NCI-H82 (cell line): ENCODE measurements at places on chromosomes 2 and 18.

GRCh38 chr2:100054426-100054825, 88.0 kb downstream of the AFF3 start:
- peak; percentile 52 for DNase-seq

DNA sequence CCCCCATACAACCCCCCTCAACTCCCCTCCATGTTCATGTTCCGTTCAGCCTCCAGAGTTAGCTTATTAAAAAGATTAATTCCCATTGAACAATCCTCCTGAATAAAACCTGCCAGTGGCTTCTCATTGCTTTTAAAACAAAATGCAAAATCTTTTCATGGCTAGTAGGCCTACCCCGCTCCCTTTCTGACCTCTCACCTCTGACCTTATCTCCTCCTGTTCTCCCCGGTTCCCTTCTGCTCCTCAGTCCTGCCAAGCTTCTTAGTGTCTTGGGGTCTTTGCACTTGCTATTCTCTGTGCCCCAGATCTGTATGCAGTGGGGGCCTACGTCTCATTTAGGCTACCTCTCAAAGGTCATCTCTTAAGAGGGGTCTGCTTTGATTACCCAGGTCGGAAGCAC, 64.3 kb downstream of the RHOB start:
- DNase-seq = no peak

- DNase-seq = peak; percentile 70
Measured at GRCh38 chr2:73070643-73071359, 711 bp downstream of the SFXN5 start.

GRCh38 chr18:22300665-22301636, 116.8 kb downstream of the CTAGE1 start:
- no peak for DNase-seq

DNA sequence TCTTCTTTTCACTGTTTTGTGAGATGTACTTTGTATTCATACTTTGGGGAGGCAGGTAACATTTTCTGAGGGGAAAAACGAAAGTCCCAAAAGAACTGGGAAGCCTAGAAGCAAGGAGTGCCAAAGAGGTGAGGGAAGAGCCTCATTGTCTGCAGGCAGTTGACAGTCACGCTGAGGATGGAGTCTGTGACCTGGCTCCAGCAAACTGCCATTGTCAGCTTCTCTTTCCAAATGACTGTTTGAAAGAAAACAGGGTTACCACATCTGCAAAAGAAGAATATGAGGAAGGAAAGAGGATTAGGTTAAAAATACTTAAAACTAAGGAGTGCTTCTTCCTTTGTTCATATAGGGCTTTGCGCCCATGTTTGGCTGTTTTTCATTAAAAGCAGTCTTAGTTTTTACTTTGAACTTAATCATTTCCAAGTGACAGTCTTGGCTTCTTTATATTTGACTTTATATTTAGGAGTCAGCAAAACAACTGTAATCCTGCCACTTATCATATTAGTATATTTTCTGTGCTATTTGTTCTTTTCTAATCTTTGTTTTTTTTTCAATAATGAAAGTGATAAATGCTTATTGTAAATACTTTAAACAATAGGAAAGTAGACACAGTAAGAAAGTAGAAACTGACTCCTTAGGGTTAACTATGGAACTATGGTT, 35.0 kb downstream of the CERS6 start:
- DNase-seq = no peak

- no peak for DNase-seq
Measured at GRCh38 chr2:186653511-186653910, 40.3 kb upstream of the FAM171B start.

DNA sequence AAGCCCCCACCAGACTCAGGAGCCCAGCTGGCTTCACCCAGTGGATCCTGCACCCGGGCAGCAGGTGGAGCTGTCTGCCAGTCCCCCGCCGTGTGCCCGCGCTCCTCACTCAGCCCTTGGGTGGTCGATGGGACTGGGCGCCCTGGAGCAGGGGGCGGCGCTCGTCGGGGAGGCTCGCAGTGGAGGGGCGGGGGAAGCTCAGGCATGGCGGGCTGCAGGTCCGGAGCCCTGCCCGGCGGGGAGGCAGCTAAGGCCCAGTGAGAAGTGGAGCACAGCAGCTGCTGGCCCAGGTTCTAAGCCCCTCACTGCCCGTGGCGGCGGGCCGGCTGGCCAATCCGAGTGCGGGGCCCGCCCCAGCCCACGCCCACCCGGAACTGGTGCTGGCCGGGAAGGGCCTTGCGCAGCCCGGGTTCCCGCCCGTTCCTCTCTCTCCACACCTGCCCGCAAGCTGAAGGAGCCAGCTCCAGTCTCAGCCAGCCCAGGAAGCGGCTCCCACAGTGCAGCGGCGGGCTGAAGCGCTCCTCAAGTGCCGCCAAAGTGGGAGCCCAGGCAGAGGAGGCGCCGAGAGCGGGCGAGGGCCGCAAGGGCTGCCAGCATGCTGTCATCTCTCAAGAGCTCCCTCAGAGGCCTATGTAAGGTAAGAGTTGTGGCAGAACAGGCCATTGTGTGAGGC, 1307.8 kb upstream of the TMEFF2 start:
- no peak for DNase-seq

DNA sequence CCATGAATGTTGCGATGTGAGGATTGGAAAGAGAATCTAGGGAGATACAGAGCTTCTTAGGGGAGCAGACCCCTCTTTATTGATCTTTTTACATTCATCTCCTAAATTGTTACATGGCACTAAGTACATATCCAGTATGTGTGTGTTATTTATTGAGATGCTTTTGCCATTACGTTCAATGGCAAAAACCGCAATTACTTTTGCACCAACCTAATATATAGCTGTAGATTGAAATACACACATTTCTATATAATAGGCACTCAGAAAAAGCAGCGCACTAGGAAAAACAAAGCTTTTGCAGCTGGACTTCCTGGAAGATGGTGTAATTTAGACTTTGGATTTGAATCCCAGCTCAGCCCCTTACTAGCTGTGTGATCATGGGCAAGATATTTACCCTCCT, 849.4 kb downstream of the SLC4A3 start:
- no peak for DNase-seq

DNA sequence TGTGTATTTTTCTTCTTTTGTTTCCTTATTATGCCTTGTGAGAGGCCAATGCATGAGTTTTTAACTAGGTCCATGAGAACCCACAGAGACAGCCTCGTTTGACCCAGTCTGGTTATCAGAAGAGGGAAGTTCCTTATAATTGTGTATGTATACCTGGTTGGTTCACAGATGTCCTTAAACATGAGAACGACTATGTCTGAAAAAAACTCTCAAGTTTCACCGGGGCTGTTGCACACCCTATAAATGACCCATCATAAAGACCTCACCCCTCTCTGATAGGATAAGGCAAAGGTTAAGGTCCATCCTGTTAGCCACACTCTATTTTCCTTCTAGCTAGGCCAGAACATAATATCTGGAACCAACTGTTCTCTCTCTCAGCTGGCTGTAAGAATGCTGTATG, 42.7 kb upstream of the MSH2 start:
- DNase-seq = no peak

GRCh38 chr2:55301277-55301676, 32.2 kb upstream of the MTIF2 start:
- DNase-seq = no peak

- peak; percentile 45 for DNase-seq
Measured at GRCh38 chr2:74206180-74206688, 7.8 kb downstream of the MTHFD2 start.

DNA sequence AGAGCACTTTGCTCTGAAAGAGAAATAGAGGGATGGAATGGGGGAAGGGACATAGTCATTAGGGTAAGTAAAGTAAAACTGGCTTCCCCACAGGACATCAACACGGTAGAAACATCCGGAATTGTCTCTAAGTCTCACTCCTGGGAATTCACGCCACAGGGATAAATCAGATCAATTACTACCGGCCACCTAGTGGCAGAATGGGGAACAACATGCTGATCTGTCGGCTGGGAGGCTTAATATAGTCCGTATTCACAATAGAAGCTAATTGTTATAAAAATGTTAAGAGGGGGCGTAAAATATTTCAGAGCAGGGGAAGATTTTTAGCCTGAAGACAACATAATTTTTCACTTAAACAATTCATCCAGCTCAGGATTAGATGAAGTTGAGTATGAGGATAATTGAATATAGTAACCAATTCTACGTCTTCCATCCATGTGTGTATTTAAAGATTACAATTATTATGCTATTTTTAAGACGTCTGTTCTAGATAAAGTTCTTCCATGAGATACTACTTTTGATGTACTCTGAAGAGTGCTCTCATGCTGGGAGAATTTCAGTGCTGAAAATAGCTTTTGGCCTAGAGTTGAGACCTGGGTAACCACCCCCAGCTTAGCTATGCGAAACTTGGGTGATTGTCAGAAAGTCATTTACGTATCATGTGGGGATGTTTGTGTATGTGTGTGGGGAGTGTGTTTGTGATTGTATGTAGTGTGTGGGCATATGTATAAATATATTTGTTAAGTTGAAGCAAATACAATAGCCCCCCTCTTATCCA, 65.7 kb downstream of the LRRTM1 start:
- peak; percentile 68 for DNase-seq

DNA sequence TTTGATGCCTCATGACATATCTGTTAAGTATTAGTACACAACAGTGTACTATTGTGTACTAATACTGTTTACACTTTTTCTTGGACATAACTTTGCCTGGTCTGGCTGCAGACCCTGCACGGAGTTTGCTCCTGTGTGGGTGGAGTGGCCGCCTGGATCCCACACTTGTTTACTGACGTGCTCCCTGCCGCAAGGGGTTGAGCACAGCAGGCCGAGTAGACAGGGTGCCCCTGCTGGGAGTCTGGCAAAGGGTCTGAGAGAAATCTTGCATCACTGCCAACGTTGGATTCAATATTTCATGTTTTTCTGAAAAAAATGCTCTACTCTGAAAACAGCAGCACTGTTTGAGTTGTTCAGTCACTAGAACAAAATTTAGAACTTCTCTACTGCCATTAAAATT, 59.0 kb downstream of the PDK1 start:
- DNase-seq = no peak

DNA sequence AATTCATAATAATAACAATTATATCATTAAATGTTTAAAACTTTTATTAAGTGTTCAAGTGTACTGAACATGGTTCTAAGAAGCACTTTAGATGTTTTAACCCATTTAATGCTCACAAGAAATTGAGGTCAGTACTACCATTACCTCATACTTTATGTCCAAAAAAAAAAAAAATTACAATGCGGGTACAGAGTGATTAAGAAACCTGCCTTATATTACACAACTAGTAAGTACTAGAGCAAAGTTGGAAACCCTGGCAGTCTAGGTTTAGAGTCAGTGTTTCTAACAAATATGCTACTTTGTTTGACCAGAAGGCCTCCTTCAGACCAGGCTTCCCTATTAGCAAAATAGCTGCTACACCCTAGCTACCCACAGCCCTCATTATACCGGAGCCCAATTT, 28.5 kb downstream of the PLEKHM3 start:
- no peak for DNase-seq

GRCh38 chr2:67290451-67291290, 106.5 kb upstream of the ETAA1 start:
- no peak for DNase-seq

DNA sequence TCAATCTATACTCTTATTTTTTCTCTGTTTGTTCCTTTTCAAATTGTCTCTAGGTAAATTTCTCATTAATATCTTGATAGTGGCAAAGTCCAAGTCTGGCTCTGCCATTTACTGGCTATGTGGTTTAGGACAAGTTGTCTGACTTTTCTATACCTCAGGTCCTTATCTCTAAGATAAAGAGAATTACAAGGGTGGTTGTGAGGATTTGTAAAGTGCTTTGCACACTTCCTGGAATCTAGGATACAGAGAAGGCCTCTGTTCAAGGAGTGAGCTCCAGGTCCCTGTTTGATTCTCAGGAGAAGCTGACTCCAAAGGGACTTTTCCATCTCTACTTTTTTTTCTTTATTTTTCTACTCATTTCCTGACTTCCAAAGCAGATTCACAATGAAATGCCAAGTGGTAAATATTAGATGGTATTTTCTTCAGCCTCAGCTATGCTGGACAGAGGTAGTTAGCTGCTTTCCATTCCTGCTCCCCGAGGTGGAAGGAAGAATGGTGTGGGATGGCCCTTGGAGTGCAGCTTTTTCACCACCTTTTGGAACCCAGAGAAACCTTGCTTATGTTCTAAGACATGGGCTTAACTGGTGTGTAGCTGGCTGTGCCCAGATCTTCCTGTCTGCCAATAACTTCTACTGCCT, 90.5 kb downstream of the GALNT1 start:
- no peak for DNase-seq

DNA sequence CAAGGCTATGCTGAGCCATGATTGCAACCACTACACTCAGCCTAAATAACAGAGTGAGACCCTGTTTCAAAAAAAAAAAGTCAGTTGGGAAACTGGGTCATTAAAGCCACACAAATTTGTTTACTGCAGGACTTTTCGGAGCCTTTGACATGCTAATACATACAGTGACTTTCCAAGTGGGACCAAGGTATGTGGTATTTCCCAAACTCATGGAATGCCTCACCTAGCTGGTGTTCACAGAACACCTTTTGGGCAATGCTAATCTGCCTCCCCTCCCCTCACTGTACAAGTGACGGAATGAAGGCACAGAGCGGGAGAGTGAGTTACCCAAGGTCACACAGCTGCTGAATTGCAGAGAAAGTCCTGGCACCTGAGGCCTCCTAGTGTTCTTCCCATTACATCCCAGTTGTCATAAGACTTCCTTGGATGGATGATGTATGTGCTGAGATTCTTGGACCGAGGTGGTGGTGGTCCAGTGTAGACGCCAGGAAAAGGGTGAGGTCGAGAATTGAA, 30.7 kb downstream of the ATOH8 start:
- DNase-seq = no peak

DNA sequence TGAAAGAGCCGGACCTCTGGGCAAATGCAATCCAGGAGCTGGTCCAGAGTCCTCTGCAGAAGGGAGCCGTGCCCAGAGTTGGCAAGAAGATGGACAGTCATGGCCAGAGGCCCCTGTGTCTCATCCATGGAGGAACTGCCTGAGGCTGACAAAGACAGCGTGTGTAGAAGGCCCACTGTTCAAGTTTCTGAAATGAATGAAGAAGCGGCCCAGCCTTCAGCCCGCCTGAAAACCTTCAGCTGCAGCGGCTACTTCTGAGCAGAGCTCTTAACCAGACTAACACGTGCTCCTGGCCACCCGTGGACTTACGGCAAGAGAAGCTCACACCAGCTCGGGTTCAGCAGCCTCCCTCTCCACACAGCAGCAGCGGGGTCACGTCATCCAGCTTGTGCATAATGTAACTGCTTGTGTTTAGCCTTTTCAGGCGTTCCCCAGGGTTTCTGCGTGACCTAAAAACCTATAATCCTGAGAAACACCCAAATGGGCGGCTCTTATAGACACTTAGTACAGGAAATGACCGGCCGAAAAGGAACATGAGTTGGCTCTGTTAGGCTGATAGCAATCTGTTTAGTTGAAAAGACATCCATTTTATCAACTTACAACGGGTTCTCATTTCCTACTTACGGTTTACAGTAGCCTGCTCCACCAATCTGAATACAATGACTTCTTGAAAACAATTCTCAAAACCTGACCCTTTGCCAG, at the start of gene FAM124B:
TSS of gene FAM124B (minus strand) at position 467 of the 702 bp plus-strand sequence. CDS start at position 128, 339 bp downstream.
- DNase-seq = no peak

GRCh38 chr2:16464641-16465040, 201.0 kb downstream of the CYRIA start:
- DNase-seq = peak; percentile 55
